ENCODE measurements at places on chromosomes 2 and 18. TPM values are rescaled to one million over a fixed set of nuclear protein-coding genes. Genes with fewer than 3 reads are reported as not detected.
A peak's percentile ranks its signal among the peaks of the same experiment; 100 is the strongest.

GRCh38 chr2:108403494-108403893 is 25.7 kb downstream of the SULT1C4 start:
- H3K4me3 ChIP-seq = no peak overlapping the region
- no peak overlapping the region for H3K27ac ChIP-seq
- no peaks in the 10 kb centered on the region for H3K36me3 ChIP-seq
- no peaks in the 10 kb centered on the region for H3K27me3 ChIP-seq

GRCh38 chr2:108169982-108170625 is 69.7 kb upstream of the SULT1C3 start:
- H3K36me3 ChIP-seq = no peaks in the 10 kb centered on the region
- no peak overlapping the region for H3K4me3 ChIP-seq
- DNase-seq = no peak
- H3K27ac ChIP-seq = no peak overlapping the region
- H3K27me3 ChIP-seq = peaks cover 9% of the 10 kb centered on the region
- H3K4me1 ChIP-seq = no peaks in the 10 kb centered on the region

DNA sequence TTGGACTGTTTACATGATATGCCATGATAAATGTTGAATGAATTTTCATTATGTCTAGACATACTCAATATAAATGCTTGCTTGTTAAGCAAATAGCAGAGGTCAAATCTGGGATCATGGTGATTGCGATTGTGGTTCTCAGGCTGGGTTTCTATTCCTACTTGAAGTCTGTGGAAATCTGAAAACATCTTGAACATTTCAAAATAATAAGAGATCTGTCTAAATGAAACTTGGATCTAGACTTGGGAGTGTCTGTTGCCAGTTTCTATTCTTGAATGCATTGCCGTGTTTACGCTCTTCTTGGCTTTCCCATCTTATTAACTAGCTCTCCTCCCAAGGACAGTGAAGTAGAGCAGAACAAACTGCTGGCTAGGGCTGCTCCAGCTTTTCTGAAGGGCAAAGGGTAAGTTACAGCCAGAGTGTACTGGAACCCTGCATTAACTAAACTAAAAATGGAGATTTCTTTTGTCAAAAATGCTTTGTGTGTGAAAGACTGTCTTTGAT is 127.7 kb downstream of the DTNA start:
- H3K27me3 ChIP-seq = no peaks in the 10 kb centered on the region
- H3K36me3 ChIP-seq = no peaks in the 10 kb centered on the region
- no peak overlapping the region for H3K4me3 ChIP-seq
- no peak overlapping the region for H3K27ac ChIP-seq
- H3K4me1 ChIP-seq = no peaks in the 10 kb centered on the region
- no peak for DNase-seq

DNA sequence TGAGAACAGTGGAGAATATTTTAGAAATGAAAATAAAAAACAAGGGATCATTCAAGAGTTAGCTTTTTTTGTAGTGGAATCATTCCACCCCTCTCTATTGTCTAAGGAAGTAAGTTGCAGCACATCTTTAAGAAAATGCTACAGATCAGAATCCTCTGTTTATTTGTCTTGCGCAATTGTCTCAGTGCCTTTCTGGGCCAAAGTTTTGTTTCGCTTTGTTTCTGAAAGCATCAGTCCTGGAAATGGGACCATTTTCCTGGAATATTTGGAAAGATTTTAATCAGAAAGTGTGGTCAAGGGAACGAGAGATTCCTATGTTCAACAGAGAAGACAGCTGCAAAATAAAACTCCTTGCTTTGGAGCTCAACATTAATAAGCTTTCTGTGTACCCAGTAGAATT is 74.0 kb downstream of the NRXN1 start:
- no peak overlapping the region for H3K4me3 ChIP-seq
- DNase-seq = no peak
- no peak overlapping the region for H3K27ac ChIP-seq
- no peaks in the 10 kb centered on the region for H3K4me1 ChIP-seq
- no peaks in the 10 kb centered on the region for H3K36me3 ChIP-seq
- H3K27me3 ChIP-seq = no peaks in the 10 kb centered on the region

- peaks cover 34% of the 10 kb centered on the region for H3K4me1 ChIP-seq
- H3K36me3 ChIP-seq = no peaks in the 10 kb centered on the region
These were observed 52.8 kb upstream of the PMAIP1 start for GRCh38 chr18:59846814-59847490.

The AGXT gene
- not detected for total RNA-seq

The CYTIP gene
- not detected for total RNA-seq

DNA sequence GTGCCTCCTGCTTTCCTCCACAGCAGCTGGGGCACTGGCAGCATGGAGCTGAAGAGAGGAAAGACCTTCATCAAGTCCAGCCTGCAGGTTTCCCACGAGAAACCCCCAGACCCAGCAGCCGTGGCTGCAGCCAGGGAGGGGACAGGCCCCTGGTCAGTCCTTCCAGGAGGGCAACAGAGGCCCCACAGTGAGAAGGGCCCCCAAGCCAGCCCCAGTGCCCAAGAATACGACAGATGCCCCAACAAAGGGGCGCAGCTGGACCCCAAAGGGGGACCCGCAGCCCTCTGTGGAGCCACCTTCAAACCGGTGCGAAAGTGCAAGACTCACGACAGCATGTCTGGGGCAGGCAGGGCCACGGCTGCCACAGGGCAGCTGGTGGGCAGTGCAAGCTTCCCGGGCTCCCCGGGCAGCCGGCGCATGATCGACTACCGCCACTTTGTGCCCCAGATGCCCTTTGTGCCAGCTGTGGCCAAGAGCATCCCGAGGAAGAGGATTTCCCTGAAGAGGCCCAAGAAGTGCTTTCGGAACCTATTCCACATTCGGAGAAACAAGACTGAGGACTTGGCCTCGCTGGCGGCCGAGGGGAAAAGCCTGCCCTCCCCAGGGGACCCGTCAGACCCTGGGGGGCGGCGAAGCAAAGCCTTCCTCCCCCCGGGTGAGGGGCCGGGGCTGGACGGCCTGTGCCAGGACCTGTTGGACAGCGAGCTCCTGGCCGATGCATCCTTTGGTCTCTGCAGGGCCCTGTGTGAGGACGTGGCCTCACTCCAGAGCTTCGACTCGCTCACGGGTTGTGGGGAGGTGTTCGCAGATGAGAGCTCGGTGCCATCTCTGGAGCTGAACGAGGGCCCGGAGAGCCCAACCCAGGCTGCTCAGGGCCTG is 6.9 kb downstream of the AMER3 start:
- H3K27ac ChIP-seq = no peak overlapping the region
- no peaks in the 10 kb centered on the region for H3K36me3 ChIP-seq
- no peaks in the 10 kb centered on the region for H3K4me1 ChIP-seq
- H3K27me3 ChIP-seq = peaks cover 93% of the 10 kb centered on the region
- DNase-seq = no peak

DNA sequence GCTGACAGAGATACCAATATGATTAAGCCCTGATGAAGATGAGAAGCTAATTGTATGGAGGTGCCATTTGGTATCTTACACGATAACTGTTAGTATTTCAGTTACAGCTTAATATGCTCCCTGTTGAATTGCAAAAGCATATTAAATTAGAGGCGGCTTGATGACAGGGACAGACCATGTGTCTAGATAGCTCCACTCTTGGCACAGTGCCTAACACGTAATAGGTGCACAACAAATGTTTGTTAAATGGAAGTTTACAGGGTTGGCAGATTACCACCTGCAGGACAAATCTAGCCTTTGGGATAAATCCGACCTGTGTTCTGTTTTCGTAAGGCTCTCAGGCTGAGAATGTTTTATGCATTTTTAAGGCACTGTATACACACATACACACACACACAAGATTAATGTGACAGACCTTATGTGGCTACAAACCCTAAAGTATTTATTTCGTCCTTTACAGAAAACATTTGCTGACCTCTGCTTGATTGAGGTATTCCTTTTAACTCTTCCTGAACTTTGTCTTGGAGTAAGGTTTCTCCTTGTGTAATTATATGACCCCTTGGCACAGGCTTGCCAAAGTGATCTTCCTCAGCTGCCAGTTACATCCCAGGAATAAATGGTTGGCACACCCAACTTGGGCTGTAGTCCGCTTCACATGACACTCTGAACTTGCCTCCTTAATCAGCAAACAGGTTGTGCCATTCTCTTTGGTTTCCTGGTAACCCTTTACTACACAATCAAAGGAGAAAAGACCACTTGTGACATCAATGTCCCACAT is 348.9 kb downstream of the HRH4 start:
- H3K4me1 ChIP-seq = no peaks in the 10 kb centered on the region
- no peak for DNase-seq
- H3K27me3 ChIP-seq = no peaks in the 10 kb centered on the region
- no peaks in the 10 kb centered on the region for H3K36me3 ChIP-seq
- H3K4me3 ChIP-seq = no peak overlapping the region
- no peak overlapping the region for H3K27ac ChIP-seq

The COL4A4 gene
- total RNA-seq = 6.0 TPM

DNA sequence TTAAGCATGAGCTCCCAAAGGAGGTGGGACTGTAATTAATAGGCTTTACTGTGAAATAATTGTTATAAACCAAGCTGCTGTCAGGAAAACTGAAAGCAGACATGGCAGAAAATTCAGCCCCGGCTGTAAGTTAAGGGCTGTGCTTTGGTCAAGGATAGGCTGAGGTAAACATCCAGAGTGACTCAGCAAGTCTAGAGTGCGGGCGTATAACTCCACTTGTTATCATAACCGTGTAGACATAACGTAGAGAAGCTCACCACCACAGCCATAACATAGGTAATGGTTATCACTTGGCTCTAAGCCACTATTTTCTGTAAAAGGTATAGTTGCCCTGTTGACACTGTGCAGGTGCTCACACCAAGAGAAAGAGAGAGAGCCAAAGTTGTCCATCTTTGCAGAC is 316.8 kb downstream of the DCDC2C start:
- H3K27ac ChIP-seq = no peak overlapping the region
- no peak for DNase-seq
- H3K4me1 ChIP-seq = no peaks in the 10 kb centered on the region
- H3K4me3 ChIP-seq = no peak overlapping the region

DNA sequence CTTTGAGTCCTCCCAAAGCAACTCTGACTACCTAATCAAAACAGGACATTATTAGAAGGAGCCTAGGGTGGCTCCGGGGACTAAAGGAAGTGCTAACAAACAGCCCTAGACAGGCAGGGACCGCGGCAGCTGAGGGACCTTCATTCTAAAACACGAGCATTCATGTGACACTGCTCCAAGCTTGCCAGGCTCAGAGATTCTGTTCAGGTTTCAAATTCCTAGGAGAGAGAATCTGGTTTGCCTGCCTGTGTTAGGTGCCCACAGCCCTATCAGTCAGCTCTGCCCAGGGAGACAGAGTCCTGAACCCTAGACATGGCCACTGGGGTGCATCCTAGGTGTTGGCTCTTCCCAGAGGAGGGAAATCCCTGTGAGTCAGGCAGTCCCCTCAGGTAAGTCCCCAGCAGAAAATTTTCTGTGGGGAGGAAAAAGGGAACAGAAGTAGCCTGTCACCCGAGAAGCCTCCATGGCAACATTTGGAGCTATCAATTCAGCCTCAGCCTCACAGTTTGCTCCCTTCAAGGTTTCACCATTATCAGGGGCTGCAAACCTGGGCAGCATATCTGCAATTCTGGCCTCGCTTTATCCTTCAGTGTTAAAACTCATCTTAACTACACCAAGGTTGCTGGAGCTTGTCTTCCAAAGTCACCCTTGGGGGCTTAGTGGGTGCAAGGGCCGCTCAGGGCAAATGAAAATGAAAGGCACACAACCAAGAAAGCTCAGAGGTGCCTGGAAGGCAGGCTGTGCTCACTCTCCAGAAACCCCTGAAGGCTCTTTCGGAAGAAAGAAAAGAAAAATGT is 28.6 kb downstream of the PCBP1 start:
- H3K36me3 ChIP-seq = no peaks in the 10 kb centered on the region
- no peak overlapping the region for H3K4me3 ChIP-seq
- no peak overlapping the region for H3K27ac ChIP-seq
- peaks cover 7% of the 10 kb centered on the region for H3K4me1 ChIP-seq
- DNase-seq = no peak

DNA sequence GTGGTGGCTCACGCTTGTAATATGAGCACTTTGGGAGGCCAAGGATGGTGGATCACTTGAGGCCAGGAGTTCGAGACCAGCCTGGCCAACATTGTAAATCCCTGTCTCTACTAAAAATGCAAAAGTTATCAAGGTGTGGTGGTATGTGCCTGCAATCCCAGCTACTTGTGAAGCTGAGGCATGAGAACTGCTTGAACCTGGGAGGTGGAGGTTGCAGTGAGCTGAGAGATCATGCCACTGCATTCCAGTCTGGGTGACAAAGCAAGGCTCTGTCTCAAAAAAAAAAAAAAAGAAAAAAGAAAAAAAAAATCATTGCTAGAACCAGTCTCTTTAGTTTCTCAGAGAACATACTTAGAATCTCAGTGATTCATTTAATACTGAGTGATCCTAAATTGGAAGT is 217.1 kb downstream of the DYM start:
- H3K4me1 ChIP-seq = peaks cover 11% of the 10 kb centered on the region
- H3K4me3 ChIP-seq = no peak overlapping the region
- no peak overlapping the region for H3K27ac ChIP-seq
- no peaks in the 10 kb centered on the region for H3K27me3 ChIP-seq
- peaks cover 5% of the 10 kb centered on the region for H3K36me3 ChIP-seq

DNA sequence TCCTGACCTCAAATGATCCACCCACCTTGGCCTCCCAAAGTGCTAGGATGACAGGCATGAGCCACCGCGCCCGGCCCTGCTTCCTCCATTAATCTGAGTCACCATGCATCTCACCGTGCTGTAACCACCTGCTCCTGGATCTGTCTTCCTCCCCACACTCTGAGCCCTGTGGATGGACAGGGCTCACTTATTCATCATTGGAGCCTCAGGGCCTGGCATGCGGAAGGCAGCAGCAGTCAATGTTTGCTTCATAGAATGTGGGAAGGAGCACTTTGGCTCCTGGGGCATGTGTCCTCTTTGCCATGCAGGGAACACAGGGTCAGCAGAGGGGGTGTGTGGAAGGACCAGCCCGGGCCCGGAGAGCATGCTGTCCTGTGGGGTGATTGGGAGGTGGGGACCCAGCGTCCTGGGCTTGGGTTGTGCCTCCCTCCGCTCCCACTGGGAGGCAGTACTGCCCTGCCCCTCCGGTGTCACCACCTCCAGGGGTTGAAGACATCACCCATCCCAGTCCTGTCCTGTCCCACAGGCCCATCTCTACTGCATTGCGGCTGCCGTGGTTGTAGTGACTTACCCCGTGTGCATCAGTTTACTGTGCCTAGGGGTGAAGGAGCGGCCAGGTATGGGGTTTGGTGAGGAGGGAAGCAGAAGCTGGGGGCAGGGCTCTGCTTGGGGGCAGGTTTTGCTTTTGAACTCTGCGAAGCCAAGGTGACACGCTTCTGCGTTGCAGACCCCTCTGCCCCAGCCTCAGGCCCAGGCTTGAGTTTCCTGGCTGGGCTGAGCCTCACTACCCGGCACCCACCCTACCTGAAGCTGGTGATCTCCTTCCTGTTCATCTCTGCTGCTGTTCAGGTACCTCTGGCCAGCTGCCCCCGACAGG is 11.5 kb downstream of the MFSD2B start:
- H3K27me3 ChIP-seq = no peaks in the 10 kb centered on the region
- H3K27ac ChIP-seq = peak overlapping the region; percentile 47
- H3K4me3 ChIP-seq = no peak overlapping the region
- peak; percentile 96 for DNase-seq

DNA sequence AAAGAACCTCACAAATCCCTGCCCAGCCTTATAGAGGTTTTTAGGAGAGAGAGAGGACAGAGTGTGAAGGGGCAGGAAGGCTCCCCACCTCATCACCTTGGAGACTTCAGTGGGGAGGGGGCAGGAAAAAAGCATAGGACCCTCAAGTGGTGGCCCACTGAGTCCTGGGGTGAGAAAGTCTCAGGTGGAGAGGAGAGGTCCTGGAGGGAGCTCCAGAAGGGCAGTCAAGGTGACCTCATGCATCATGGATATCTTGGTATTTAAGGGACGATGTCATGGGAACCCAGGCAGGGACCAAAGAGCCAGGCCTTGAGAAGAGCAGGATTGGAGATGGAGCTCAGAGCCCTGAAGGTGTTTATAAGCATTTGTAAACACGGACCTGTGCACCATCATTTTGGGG is 204.5 kb downstream of the SLC4A3 start:
- no peaks in the 10 kb centered on the region for H3K36me3 ChIP-seq
- no peaks in the 10 kb centered on the region for H3K27me3 ChIP-seq
- H3K4me3 ChIP-seq = no peak overlapping the region
- H3K27ac ChIP-seq = no peak overlapping the region
- DNase-seq = no peak
